ENCODE measurements at places on chromosomes 3 and 15.
A peak's percentile ranks its signal among the peaks of the same experiment; 100 is the strongest.

GRCh38 chr15:88647351-88648105 is 8.7 kb downstream of the ISG20 start:
- no peak for DNase-seq

DNA sequence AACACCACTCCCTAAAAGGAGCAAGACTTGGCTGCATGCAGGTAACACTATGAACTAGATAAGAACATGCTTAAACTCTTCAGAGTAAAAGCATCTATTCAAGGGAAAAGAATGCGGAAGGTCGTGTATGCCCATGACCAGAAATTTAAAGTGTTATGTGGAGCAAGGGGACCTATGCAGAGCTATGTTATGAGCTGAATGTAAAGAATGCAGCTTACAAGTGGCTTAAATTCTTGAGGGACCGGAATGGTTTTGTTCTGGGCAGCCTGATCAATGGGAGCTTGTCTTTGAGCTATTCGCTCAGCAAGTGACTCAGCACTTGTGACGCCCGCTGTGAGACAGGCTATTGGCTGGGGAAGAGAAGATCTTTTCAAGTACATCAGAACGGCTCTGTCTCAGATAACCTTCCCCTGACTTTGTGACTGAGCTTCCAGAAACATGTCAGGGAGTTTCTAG is 367.5 kb upstream of the THBS1 start:
- no peak for DNase-seq

DNA sequence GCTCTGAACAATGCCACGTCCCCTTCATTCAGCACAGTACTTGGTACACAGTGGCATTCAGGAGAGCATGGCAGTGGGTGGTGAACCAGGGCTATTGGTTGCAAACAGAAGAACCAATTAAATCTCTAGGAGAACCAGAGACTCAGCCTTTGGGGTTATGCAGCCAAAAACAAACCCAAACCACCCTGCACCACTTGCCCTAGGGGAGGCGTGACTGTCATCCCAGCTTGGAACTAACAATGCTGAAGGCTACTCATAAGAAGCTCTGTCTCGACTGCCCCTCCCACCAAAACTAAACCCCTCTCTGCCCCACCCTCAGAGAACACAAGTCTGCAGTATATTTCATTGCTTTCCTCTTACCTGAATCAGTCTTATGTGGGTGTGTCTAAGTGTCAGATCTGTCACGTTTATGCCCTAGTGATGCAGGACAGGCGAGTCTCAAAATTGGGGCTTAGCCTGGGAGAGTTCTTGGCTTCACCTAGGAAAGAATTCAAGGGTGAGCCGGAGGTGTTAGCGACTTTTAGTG is 15.2 kb upstream of the KLHL40 start:
- DNase-seq: no peak

DNA sequence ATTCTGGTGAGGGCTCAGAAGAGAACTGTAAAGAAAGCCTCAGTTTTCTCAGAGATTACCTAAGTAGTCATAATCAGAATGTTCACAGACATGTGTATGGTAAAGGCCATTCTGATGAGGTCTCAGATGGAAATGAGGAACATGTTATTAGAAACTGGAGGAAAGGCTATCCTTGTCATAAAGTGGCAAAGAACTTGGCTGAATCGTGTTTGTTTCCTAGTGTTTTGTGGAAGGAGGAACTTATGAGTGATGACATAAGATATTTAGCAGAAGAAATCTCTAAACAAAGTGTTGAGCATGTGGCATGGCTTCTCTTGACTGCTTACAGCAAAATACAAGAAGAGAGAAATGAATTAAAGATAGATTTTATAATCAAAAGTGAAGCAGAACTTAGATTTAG is 12.8 kb upstream of the KLHL40 start:
- no peak for DNase-seq

GRCh38 chr15:58522391-58522790 is 90.6 kb downstream of the LIPC start:
- no peak for DNase-seq

GRCh38 chr3:14587740-14588360 is 47.7 kb upstream of the GRIP2 start:
- no peak for DNase-seq

DNA sequence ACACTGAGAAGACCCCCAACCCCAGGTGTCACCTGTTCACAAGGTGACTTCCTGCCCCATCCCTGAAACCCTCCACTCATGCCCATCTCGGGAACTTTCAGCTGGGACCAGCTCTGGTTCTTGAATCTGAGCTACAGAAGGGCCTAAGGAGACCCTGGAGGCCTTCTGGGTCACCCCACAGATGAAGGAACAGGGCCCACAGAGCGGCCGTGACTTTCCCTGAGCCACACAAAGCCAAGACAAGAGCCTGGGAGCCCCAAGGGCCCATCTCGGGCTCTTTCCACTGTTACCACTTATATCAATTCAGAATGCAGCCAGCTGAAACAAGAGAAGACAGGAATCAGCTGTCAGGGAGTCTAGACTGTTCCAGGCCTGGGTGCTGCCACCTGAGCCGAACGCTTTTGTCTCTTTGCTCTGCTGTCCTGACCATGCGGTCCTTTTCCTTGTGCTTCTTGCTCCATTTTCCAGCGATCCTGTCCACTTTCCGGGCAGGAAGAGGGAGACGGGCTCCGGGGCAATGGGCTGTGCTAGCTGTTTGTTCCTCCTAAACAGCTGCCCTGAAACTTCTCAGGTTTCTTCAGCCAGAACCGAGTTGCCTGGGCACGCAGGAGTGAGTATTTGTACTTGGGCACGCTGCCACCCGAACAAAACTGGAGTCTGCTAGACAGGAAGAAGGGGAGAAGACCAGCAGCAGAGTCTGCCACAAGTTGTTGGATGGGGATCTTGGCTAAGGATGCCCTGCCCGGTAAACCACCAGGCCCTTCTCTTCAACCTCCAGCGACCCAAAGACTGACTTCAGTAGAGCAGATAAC is 28.0 kb upstream of the PIGZ start:
- DNase-seq: no peak

DNA sequence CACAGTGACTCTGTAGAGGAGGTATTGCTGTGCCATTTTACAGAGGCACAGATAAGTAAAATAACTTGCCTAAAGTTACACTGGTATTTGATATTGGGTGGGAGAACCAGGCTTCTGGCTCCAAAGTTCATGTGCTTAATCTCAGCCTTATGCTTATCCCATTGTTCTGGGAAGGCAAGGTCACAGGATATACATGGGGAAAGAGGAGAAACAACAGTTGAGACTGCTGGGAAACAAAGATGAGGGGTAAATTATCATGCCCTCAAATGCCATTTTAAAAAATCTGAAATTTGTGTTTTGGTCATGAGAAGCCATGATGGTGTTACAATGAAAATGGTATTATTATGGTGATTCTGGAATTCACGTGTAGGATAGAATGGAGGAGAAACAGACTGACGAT is 54.4 kb downstream of the EOMES start:
- no peak for DNase-seq

DNA sequence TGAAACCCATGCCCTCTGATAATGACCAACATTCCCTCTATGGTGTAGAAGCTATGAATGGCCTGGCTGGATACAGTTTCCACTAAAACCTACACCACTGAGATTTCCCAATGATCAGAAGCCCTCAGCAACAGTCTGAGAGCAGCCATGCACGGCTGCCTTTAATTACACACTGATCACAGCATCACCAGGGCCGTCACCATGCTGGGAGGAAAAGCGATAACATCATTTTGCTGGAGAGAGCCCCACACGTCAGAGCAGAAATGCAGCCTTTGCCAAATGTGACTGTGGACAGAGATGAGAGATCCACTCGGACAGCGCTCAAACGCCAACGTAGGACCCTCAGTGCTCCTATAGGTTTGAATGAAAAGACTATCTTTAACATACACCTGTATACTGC is 135.0 kb downstream of the XXYLT1 start:
- DNase-seq: no peak

DNA sequence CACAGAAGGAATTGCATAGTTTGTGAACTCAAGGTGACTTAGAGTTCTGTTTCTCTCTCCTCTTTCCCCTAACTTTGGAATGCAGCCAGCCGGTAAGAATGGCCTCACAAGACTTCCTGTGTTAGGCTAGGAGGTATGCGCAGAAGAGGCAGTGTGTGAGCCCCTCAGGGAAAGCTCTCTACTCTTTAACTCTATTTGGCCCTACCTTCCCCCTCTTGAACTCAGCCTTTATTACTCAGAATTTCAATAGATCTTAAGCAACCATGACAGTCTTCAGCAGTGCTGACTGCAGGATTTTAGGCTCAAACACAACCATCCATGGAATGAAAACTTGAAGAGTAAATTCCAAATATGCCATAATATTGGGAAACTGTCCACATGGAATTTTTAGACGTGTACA is 209.5 kb downstream of the DTWD1 start:
- no peak for DNase-seq

DNA sequence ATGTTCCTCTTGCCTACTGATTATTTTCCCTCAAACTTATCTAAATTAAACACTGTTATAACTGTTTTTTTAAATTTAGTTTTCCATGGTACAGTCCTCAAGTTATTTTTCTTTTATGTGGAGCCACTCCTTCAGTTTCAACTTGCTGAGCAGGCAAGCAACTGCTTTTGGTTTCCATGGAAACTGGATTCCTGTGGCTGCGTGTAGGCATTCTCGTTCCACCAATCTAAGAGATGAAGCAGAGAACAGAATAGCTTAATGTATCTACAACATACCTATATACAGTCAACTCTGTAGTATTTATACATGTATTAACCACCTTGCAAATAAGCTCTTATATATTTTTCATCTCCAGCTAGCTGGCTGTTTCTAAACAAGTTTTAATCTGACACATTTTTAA is 25.8 kb upstream of the ANXA2 start:
- DNase-seq: no peak

DNA sequence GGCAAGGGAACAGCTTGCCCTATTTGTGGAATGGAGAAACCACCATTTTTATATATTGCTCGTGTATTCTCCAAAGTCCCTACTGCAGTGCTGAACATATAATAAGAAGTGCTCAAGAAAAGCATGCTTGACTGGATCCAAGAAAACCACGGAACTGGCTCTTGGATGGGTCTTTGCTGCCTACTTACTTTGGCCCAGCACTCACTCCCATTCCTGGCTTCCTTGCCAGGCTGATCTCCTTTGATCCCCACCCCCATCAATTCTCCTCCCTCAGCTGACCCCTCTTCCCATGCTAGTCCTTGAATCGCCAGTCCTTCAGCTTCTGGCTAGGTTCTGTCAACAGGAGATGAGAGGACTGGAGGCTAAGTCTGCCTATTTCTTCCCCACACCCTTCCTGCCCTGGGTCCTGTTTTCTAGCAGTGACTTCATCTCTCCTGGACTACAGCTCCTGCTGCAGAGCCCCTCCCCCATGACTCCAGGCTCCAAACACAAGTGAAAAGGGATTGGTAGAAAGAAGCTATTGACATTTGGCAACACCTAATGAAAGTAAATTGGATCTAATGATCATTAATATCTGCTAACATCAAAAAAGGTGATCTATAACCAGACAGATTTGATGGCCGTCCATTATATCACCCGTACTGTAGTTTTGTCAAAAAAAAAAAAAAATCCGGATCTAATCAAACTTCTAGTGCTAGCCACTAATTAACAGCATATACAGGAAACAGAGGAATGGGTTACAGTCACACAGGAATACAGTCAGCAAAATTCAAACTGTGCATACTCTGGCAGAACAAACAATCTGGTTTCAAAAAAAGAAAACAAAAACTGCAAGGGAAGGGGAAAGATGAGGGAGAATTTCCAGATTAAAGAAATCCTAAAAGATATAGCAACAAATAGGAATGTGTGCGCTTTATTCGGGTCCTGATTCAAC is 7.8 kb downstream of the FAM240A start:
- no peak for DNase-seq

DNA sequence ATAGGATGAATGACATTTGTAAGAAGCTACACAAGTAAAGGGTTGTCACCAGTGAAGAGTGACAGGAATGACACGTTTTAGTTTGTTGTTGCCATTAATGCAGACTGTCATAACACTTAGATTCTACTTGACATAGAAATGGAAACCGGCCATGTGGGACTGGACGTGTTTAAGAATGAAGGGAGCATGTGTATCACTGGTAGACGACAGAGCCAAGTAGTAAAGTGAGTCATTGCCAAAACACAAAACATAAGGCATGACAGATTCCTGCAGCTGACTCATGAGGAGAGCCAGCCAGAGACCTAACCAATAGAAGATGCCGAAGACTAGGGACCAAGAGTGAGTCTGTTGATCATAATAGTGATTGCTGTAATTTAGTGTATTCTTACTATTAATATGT is 106.2 kb upstream of the PLAAT1 start:
- no peak for DNase-seq

DNA sequence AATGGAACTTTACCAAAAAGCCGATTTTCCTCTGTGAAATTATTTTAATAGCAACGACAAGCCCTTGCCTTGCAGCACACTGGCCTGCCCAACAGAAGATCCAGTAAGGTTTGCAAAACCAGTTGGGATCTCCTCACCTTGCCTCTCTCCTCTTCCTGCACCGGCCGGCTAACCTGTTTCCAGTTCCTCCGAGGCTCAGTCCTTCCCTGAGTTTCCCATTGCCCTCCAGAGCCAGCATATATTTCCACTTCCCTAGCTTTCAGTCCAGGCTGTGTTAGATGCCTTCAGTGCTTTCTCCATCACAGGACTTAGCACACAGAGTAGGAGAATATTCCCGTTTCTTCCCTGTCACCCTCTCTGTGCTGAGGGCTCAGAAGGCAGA is 60.3 kb downstream of the NOX5 start:
- no peak for DNase-seq

GRCh38 chr3:139679220-139679775 is 1.5 kb upstream of the NMNAT3 start:
- DNase-seq: no peak

DNA sequence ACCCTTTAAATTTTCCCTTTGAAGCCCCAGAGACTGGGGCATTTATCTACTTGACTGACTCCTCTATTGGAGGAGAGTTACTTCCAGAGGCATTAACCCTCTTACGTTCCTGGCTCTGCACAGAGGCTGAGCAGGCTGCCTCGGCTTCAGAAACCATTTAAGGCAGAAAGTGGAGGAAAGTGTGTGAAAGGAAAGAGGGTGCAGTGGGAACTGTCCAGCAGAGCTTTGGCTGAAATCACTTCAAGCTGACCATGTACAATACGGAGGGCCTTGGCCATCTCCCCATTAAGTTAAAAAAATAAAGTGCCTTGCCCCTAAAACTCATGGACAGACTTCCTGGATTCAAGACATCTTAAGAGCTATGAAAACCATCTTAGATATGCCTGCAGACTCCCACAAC is 238.7 kb downstream of the SV2B start:
- DNase-seq: peak; percentile 6

- DNase-seq: no peak
These were observed 204.7 kb upstream of the GAP43 start for GRCh38 chr3:115418583-115418982.

DNA sequence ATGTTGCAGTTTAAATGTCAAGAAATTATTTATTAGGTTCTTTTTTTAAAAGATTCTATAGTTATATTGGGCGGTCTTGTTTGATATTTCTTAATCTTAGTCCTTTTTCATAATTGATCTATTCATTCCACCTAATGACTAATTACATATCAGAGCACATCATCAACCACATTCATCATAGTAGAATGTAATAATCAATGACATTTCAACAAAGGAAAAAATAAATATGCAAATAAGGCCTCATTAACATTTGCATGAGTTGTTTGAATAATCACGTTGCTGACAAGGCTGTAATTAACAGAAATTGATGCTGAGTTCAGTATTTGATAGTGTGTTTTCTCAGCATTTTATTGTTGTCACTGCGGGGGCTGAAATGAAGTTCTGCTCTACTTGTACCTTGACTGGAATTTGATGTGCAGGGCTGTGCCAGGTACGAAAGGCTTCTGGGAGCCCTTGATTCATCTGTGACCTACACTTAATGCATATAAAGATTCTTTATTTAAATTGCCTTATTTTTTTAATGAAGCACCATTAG is 215.7 kb downstream of the TCF12 start:
- no peak for DNase-seq

GRCh38 chr3:129794311-129795185 is 99.0 kb downstream of the TMCC1 start:
- DNase-seq: no peak
